ENCODE measurements at places on chromosomes 1 and 21.

DNA sequence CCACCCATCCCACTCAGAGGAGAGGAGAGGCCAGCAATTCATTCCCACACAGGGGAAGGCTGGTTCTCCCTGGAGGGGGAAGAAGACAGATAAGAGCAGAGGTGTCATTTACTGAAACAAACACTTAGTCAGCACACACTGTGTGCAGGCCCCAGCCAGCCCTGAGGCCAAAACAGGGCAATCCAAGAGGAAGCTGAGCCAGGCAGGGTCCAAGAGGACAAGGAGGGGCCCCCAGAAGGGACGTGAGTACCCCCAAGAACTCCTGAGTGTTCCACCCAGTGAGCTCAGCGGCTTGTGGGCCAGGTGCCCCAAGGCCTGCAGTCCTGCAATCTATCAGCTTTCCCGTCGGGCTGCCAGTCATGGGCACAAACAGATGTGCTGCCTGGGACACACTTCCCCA, 15.8 kb downstream of the ADGRB2 start:
- no peak for DNase-seq

GRCh38 chr1:89999628-90000027, 4.7 kb downstream of the ZNF326 start:
- DNase-seq = no peak

GRCh38 chr1:29832936-29833335, 596.6 kb downstream of the PTPRU start:
- no peak for DNase-seq

DNA sequence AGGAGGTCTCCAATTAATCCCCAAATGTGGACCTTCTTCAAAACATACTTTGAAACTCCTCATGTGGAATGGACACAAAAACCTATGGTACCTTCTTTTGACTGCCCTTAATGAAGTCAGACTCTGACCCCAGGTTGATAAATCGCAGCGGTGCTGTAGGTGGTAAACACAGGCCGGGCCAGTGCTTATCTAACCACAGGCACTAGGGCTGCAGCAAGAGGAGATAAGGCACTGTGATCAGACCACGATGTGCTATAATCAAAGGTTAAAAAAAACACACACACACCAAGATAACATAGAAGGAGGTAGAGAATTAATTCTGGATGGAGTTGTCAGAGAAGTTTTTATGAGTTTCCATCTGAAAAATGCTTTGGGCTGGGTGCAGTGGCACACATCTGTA, 52.3 kb upstream of the SIPA1L2 start:
- DNase-seq = peak; percentile 79

DNA sequence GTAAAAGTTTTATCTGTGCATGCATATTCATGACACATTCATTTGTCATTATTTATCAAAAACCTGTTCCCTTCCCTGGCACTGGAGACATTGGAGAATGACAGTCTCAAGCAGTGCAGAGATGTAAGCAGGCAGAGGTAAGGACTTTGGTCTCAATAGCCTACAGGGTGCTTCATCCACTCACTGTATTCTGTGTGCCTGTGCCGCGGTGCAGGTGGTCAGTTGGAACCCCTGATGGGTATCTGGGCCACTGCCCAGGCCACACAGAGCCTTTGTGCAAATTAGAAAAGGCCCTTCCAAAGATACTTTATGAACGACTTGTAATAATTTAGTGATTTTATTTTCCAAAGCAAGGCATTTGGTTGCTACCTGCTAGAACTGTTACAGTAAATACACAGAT, 44.0 kb downstream of the CDC42 start:
- DNase-seq = no peak

GRCh38 chr21:35231090-35231489, 182.0 kb upstream of the RUNX1 start:
- no peak for DNase-seq

GRCh38 chr21:20662514-20662913, 335.7 kb upstream of the NCAM2 start:
- no peak for DNase-seq

DNA sequence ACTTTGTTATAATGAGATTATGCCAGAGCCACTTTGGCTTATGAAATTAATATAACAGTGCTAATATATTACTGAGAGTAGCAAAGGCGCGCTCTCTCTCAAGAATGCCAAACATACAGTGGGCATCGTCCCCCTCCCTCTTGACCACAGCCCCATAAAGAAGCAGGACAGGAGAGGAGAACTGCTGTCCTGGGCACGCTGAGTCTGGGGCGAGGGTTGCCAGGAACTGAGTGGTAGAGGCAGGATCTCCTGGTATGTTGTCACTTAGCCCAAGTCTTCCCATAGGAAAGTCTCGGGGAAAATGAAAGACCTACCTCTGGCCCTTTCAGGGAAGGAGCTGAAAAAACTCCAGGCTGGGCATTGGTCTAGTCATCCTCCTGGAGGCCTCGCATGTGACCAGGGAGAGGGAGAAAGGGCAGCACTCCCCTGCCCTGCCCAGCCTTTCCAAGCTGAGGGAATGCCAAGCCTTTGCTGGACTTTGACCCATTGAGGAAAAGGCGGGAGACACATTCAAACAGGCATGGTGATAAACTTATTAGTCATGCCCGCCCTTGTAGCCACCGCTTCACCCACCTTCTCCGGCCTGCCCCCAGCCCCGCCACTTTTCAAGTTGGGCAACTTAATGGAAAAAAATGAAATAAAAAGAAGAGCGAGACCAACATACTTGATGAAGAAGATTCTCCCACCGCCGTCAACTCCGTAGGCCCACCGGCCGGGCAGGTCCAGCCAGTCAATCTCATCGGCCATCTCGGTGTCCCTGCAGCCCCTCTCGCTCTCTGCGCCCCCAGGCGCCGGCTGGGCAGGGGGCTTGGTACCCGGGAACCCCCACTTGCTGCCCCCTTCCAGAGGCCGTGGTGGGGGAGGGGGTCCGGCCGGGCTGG, 17.4 kb upstream of the PLEKHA6 start:
- DNase-seq = peak; percentile 95

- DNase-seq = no peak
Observed at GRCh38 chr1:225691861-225692516, 39.1 kb upstream of the ENAH start.

DNA sequence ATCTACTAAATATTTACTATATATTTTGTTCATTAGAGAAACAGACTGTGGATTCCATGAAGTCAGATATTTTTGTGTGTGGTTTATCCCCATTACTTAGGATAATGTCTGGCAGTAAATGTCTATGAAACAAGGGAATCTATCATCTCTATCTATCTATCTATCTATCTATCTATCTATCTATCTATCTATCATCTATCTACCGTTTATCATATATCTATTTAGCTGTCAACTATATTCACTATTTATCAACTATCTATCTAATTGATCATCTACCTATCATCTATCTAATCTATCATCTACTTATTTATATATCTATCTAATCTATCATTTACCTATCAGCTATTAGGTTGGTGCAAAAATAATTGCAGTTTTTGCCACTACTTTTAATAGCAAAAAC, 255.7 kb downstream of the GRIK1 start:
- DNase-seq = no peak

DNA sequence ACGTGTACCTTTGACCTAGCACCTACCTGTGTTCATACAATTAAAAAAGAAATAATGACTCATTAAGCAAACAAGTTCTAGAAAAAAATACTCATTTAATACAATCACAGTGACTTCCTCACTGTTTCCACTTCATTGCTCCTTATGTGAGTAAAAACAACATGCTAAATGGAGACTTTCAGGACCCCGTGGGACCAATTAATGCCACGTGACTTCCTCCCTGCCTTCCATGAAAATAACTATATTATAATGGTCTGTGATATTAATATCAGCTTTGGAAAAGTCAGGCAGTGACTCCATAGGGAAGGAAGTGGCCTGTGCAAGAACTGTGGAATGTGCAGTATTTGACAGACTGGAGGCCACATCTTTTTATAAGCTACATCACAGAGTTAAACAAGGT, 337.8 kb downstream of the HLX start:
- DNase-seq = no peak

GRCh38 chr1:59903141-59903754, 23.3 kb downstream of the CYP2J2 start:
- DNase-seq = no peak

DNA sequence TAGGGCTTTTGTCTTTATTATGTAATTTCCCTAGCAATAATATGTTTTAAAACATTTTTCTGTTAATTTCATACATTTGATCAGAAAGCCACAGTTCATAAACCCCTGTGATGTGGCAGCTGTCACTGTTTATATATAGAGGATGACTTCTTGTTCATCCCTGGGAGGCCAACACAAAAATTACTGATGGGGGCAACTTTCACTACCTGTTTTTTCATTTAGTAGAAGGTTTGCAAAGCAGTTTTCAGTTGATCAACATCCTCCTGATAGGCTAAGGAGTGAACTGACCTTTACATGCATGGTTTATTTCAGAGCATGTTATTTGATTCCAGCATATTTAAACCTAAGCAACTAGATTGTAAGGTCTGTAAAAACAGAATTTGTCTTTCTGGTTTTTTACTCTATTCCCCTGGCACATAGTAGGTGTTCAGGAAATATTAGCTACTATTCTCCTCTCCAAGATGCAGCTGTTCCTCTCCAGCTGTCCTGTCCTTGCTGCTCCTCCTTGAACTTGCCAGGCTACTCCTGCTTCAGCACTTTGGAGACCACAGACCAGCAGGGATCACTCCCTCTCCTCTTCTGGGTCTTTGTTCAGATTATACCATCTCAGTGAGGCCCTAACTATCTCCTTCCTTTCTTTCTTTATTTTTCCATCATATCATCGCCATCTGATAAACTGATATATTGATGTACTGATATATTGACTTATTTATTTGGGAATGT, 54.7 kb downstream of the ROR1 start:
- DNase-seq = no peak

- DNase-seq = no peak
Observed at GRCh38 chr1:47445823-47446550, 8.1 kb downstream of the FOXD2 start.

GRCh38 chr1:187474336-187474735, 645.6 kb downstream of the PLA2G4A start:
- DNase-seq = no peak
